Thoracic aorta (tissue), 2 donors: ENCODE measurements at places on chromosomes 4 and X.

DNA sequence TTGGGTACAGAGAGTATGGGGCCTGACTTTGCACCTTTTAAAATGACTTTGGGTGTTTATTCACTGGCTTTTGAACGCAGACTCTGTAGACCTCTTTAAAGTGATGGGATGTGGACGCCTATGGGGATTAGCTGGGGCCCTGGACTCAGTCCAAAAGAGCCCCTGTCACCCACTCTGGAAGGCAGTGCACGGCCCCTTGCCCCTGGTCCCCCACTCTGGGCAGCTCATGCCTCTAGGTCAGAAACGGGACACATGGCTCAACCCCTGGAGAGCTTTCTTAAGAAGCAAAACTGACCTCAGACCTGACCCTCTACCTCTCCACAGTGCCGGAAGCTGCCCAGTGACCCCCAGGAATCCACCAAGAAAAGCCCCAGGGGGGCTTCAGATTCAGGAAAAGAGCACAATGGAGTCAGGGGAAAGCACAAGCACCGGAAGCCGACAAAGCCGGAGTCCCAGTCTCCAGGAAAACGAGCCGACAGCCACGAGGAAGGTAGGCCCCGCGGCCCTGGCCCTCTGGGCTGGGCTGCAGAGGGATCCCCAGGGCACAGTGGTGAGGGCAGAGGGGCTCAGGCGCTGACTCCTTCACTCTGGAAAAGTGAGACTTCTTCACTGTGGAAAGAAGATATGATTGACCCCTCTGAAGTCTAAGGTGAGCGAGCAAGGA lies 38.4 kb downstream of the BCORL1 start:
- DNase-seq, result no peak

DNA sequence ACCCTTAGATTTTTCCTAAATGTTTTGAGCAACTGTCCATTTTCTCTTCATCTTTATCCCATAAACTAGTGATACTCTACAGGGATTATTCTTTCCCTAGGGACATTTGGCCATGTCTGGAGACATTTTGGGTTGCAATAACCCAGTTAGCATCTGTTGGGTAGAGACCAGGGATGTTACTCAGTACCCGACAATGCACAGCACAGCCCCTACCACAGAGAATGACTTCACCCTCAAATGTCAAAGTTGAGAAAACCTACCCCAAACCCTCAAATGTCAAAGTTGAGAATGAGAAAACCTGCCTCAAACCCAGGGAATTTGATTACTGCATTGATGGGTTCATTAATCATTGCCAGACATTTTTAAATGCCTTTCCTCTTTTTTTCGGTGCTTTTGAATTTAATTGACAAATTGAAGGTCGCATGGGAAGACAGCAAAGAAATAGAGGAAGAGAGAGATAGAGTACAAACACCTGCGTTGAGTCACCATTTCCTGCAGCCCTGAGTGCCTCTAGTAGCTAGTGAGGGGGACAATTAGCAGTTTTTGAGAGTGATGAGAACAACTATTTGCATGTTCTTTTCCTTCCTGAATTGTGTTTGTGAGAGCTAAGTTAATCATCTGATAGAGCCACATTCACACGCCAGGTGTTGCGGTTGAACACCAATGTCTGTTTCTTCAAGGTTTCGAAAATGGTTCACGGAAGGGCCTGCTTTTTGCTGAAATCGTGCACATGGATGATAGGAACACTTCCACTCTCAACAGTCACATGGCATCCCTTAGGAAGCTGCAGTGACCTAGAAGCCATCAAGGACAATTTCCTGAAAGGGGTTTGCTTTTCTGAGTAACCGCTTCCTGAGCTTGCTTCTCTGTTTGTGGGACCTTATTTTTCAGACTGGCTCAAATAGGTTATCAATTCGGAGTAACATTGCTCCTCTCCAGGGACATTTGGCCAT lies 203.9 kb upstream of the VCX3A start:
- no peak for DNase-seq

DNA sequence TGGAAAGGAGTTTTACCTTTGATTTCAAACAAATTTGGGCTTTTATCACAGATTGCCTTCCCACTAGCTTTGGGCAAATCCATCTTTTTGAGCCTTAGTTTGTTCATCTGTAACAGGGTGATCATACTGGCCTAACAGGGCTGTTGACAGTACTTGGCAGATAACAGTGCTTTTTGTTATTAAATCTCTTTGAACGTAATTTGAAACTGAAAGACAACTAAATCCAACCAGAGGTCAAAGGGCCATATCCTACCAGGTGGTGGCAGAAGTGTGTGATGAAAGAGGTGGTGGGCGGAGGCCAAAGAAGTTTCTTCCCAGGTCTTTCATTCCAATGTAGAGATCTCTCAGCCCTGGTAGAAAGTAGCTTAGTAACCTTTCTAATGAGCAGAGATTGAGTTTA lies 35.2 kb upstream of the TADA2B start:
- no peak for DNase-seq

DNA sequence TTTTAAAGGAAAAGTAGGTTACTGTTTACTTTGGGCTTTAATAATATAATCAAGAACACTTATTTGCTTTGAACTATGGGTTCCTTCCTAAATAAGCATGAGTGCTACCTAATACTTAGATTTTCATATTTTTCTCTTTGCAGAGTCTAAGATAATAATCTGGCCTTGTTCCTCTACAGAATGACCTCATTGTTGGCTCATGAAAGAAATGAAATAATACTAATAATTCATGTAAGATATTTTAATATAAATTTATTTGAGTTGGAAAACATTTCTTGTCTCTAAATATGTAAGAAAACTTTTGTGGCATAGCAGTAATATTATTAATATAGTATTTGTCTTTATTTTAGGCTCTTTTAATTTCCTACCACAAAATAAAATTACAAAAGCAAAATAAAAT lies 601.3 kb downstream of the IQCM start:
- no peak for DNase-seq

DNA sequence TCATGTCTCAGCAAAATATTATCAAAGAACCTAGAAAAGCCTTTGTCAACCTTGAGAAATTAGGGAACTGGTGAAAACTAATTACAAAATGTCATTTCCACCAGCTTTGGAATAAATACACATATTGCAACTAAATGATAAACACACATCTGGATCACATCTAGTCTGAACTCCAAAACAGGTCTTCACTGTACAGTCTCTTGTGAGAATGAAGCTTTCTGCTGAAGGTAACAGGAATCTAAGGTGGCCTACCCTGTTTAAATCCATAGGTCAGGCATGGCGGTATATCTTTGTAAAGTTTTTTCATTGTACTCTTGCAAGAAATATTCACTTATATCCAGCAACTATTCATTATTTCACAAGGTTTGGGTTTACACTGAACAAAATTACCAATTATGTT lies 1.7 kb downstream of the SH3D19 start:
- no peak for DNase-seq

GRCh38 chr4:181860157-181860556 lies 383.0 kb upstream of the TENM3 start:
- DNase-seq, result no peak

GRCh38 chr4:73172161-73172560 lies 86.4 kb downstream of the ANKRD17 start:
- DNase-seq, result no peak

GRCh38 chr4:30416547-30416946 lies 303.6 kb upstream of the PCDH7 start:
- no peak for DNase-seq
